ENCODE measurements at places on chromosomes 16 and 17.

DNA sequence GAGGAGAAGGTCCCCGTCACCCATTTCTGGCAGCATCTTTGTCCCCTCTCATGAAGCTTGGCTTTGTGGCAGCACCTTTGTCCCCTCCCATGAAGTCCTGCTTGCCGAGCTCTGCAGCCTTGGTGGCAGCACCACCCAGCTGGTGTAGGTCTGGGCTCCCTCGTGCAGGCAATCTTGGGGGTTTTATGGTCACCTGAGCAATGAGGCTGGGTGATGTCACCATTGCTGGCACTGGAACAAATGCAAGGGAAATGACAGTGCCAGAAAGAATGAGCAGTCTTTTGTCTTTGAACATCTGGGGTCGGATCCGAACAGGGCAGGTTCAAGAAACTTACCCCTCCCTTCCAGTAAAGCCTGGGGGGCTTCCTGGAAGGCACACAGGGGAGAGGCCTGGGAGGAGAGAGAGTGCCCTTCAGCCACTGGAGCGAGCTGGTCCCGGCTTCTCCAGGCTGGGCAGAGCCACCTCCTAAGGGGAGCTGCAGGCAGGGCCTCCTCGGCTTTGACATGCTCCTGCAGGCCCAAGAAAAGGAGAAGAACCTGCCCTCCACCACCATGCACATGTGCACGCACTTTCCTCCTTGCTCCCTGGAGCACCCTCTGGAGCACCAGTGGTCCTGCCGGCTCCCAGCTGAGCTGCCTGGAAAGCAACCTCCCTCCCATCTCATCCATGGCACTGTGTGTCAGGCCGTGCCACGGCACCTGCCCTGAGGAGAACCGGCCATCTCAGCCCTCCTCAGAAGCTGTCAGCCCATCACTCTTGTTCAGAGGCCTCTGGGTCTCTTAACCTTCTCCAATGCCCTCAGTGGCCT is 16.0 kb downstream of the BTBD17 start:
- no peak for DNase-seq

DNA sequence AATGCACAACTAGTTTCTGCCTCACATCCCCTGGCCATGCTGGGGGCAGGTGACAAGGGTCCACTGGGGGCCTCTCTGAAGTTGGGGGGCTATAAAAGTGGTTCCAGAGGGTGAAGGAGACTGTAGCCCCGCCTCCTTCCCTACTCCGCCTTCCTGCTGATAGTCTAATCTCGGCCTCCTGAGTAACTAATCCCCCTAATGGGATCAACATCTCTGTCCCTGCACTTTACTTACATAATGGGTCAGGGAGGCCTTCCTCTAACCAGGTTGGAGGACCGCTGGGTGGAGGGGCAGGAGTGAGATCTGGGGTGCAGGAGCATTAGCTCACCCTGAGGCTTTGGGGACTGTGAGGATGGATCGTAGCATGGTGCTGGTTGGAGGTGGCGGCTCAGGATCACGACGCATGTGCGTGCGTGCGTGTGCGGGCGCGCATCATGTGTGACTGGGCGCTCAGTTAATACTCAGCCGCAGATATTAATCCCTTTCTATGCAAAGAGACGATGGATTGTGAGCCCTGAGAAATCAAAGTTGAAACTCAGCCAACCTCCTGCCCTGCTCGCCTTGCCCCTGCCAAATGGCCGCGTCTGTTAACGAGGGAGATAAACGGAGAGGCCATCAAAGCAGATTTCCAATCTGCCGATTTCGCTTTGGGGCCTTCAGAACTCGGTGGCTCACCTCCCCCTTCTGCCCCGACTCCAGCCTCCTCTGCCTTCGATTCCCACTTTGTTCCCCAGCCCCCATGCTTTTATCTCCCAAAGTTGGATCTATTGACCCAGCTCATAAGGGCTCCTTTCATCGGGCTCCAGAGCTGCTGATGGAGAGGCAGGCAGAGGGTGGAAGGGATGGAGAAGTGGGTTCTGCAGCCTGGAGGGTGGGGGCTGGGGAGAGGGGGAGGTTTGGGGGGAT is 107.3 kb downstream of the SDK2 start:
- DNase-seq = no peak

DNA sequence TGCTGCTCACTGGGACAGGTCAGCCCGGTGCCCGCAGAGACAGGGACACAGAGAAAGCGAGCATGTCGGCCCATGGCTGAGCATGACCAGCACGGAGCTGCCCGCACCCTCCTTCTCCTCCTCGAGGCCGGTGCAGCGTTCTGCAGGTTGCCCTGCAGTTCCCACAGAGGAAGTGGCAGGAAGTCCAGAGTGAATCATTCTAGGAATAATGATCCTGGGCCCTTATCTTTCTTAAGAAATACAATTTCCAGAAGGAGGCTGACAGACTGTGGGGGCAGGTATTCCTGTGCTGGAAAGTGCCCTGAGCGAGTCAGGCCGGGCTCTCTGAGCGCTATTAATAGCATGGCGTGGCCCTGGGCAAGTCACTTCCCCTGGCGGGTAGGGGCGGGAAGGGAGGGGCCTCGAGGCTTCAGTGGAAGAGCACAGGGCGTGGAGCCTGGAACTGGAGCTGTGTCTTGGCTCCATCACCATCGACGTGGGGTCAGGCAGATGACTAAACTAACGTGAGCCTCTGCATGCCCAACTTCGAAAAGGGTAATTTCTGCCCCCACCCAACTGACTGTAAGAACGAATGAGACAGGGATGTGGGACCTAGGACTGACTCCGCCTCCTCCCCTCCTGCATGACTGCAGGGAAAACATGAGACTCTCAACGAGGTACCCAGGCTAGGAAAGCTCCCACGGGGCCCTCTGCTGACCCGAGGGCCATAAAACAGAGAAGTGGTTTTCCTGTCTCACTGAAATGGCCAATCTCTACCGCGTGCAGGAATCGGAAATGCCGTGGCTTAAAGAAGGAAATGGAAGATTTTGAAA is 9.8 kb downstream of the TMEM204 start:
- peak; percentile 35 for DNase-seq

- DNase-seq = no peak
Measured at GRCh38 chr16:65083164-65083857, 38.6 kb downstream of the CDH11 start.

DNA sequence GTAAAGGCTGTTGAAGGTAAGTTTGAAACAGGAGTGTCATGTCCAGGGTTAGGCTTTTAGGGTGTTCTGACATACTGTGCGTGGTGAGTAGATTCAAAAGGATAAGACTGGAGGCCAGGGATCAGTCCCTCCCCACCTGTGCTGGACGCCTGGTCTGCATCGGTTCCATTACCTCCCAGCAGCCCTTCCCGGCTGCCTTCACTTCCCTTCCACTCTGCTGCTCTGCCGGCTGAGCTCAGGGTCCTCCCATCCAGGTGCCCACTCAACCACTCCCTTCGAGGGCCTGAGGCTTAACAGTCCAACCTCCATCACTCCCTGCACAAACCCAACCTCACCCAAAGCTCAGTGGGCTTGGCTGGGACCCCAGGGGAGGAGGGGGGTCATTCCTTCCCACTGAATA is 4.1 kb upstream of the SLC5A10 start:
- no peak for DNase-seq

GRCh38 chr17:78057113-78057740 is 71.3 kb downstream of the TMC6 start:
- no peak for DNase-seq

All from erythroblast (primary cell).